ENCODE measurements at places on chromosomes 3 and 15.

DNA sequence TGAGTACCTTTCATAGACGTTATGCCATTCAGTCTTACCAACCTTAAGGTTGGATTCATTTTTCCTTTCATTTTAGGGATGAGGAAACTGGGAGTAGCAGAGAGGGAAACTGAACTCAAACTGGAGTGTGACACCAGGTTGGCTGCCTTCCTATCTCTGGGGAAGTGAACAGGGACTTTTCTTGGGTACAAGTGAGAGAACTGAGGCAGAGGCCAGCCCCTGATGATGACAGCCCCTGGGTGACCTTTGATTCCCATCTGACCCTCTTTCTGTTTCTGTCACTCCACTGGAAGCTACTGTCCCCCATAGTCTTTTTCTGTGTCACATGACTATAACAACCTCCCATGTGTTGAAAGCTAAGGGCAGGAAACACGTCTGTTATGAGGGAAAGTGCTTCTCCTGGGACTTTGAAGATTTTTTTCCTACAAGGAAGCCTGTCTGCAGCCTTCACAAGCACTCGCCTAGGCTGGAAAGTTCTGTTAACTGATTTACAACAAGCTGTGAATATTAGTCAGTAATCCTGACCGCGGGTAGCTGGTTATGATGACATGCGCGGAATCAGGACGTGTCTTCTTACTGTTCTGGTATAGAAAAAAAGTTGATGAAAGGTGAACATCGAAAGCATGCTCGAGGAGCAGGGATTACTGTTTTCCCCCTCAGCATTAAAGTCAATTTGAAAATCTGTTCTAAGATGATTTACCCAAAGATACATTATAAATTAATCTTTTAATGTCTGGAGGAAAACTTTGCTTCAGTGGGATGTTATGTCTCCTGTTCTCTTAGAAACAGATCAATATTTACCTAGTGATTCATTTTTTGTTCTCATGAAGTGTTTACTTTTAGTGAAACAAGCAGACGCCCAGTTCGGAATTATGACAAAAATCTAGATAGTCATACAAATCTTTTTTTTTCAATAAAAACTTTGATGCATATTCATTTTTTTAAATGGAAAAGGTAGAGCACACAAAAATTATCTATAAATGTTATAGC lies 31.5 kb downstream of the ABHD2 start:
- no peak for DNase-seq

DNA sequence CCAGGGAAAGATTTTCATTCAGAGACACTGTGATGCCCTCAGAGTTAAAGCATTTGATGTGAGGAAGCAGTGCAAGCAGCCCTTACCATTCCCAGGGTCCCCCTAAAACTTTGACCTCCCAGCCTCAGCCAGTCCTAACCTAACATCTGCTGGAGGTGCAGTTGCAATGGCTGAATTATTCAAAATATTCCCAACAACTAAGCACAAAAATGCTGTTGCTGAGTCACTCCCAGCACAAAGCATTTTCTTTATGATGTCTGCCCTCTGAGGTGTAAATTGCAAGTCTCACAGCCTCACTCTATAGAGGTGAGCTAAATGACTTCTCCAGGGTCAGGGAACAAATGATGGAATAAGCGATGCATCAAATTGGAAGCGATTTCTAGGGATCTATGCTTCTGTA lies 6.4 kb upstream of the REC114 start:
- no peak for DNase-seq

GRCh38 chr3:53729618-53730017 lies 116.6 kb downstream of the CHDH start:
- DNase-seq, result no peak

GRCh38 chr3:135262441-135262840 lies 467.4 kb downstream of the EPHB1 start:
- no peak for DNase-seq

- DNase-seq, result no peak
These were observed 109.4 kb downstream of the WNT7A start for GRCh38 chr3:13770170-13771169.

DNA sequence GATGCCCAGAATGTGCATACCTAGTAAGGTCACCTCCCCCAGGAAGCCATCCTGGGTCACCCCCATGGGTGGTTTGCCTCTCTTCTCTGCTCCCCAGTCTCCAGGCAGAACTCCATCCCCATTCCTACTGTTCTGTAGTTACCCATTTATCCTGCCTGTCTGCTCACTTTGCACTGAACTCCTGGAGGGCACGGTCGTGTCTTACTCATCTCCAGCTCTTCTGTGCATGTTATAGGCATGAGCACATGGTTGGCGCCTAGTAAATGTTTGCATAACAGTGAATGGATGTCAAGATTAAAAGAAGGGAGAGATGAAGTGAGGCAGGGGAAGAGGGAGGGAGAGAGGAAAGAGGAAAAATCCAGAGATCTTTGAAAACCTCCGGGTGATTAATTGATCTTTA lies 208.4 kb upstream of the TRIM42 start:
- no peak for DNase-seq
